ENCODE measurements at places on chromosomes 5 and 9.

DNA sequence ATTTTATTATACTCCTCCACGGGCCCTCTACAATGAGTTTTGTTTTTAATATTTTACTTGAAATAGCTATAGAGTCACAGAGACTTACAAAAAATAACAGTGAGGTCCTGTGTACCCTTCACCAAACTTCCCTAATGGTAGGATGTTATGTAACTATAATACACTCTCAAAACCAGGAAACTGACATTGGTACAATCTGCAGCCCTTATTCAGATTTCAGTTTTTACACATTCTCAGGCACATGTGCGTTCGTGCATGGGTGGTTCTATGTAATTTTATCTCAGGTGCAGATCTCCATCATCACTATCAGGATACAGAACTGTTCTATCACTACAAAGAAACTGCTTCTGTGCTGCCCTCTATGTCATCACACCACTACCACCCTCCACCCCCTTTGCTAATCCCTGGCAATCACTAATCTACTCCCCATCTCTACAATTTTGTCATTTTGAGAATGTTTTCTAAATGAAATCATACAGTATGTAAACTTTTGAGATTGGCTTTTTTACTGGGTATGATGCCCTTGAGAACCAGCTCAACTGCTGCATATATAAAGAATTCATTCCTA lies 16.4 kb downstream of the RAB14 start:
- no peak for DNase-seq

GRCh38 chr5:73531356-73531755 lies 33.1 kb downstream of the BTF3 start:
- DNase-seq: no peak

DNA sequence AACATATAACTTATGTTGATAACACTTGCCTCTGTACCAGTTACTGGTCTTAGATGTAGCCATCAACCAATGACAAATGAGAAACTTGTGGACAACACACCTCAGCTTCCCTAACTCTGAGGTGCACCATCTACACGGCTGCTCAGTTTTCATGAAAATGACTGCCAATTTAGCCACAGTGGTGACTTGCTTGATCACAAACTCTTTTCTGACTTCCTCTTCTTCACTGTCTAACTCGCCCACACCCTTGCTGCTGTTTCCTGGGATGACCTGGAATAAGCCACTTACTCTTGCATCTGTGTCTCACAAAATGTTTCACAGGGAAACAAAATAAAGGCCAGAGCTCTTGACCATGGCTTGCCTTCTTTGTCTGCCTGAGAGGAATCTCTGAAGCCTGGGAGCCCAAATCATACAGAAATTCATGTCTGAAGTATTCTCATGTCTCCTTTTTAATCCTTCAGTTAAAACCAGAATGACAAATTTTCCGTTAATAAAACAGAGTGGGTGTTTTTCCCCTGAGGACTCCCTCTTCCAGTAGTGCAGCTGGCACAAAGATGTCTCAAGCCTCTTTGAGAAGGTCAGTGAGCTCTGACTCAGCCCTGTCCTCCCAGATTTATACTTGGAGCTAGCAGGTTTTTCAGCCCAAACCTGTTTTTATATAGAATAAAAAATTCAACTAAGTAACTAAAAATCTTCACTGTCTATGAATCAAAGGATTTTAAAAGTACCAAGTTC lies 126.5 kb upstream of the PAM start:
- no peak for DNase-seq

DNA sequence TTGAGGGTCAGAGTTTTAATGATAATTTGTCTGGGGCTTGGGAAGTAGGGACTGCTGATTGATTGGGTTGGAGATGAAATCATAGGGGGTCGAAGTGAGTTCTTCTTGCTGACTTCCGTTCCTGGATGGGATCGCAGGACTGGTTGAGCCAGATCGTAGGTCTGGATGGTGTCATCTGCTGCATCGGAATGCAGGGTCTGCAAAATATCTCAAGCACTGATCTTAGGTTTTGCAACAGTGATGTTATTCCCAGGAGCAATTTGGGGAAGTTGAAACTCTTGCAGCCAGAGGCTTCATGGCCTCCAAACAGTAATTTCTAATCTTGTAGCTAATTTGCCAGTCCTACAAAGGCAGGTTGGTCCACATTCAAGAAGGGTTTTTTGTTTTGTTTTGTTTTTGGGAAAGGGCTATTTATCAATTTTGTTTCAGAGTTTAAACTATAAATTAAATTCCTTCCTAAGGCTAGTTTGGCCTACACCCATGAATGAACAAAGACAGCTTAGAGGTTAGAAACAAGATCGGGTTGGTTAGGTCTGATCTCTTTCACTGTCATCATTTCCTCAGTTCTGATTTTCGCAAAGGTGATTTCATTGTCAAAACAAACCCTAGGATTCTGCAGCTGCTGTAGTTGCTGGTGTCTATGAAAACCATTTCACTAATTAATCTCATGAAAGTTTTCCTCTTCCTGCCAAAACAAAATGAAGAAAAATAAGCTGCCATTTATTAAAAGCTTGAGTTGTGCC lies 388.0 kb downstream of the TMEM232 start:
- no peak for DNase-seq

DNA sequence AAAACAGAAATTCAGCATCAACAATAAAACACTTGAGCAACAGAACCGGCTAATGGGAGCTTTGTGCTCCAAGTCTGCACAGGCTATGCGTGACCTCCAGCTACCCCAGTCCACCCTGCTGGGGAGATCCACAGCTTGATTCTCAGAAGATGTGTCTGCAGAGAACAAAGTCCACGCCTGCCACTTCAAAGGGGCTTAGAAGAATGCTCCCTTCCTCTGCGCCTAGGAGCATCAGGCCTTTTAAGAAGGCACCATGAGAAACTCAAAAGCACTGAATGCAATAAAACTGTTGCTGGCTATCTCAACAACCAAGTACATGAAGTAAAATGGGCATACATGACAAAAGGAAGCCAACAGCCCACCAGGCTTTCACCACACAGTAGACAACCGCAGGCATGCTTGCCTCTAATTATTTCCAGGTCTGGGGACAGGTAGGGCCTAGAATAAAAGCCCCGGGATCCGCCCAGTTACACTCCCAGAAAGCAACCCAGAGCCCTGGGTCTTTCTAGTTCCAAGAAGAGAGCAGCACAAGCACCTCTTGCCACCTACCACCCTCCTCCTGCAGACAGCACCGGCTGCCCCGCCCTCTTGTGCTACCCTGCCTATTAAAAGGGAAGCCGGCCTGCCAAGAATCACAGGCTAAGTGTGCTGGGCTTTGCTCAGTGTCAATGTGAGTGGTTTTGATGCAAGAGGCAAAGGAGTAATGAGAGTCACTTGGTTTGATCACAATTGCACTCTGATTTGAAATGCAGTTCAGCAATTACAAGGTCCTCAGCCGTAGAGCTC lies 123.2 kb downstream of the SPOCK1 start:
- DNase-seq: no peak

DNA sequence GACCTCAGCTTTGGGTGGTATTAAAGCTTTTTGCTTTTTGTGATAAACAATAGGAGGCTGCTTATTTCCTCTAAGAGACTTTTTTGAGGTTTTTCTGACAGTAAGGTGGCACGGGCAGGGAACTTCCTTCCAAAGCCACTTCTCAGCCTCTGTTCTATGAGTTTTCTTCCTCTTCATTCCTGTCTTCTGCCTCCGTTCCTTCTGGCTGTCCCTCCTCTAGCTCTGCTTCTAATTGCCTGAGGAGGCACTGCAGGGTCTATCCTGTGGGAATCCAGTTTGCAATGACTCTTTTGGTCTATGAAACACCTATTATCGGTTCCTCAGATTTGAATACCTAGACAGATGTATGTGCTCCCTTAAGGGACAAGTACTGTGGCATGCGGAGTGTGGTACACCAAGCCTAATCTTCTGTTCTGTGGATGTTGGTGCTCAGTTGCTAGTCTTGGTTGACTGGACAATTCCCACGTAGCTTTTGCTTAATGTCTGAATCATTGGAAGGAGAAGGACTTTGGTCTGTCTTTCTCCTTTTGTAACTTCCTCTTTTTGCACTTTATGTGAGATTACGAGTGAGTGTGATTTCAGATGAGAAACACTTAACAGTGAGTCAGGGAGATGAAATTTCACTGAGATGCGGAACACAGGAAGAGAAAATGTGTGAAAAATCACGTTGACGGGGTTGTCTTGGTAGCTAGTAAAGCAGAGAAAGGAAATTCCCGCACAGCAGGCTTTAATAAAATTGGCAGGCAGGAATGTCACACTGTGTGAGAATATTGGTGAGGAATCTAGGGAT lies 305.2 kb downstream of the EFNA5 start:
- no peak for DNase-seq

GRCh38 chr5:159156426-159157238 lies 52.7 kb downstream of the RNF145 start:
- no peak for DNase-seq

GRCh38 chr5:2393556-2393955 lies 357.9 kb downstream of the IRX2 start:
- no peak for DNase-seq

DNA sequence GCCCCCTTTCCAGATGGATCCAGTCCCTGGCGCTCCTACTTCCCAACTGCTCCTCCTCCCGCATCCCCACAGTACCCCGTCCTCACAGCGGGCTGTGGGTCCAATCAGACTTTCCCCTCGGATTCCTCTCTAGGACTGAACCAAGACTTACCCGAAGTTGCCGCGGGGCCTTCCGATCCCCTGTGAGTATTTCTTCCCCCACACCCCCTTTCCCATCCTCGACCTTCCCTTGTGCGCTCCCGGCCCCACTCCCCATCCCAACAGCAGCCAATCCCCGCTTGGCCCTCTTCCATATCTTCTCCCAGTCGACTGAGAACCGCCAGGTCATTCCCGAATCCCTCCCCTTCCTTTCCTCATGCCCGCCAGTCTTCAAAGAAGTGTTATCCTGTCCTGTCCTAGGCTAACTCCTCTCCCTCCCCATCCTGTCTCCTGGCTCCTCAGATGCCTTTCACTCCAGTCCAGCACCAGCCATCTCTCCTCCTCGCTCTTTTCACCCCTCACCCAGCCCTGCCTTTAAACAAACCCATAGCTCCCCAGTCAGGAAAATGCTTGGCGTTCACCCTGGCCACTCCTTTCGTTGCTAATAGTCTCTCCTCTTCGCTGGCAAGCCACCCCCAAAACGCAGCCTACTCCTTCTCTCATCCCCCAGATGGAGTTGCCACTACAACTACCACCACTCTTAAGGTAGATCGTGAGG lies 646 bp downstream of the SWI5 start:
- no peak for DNase-seq

DNA sequence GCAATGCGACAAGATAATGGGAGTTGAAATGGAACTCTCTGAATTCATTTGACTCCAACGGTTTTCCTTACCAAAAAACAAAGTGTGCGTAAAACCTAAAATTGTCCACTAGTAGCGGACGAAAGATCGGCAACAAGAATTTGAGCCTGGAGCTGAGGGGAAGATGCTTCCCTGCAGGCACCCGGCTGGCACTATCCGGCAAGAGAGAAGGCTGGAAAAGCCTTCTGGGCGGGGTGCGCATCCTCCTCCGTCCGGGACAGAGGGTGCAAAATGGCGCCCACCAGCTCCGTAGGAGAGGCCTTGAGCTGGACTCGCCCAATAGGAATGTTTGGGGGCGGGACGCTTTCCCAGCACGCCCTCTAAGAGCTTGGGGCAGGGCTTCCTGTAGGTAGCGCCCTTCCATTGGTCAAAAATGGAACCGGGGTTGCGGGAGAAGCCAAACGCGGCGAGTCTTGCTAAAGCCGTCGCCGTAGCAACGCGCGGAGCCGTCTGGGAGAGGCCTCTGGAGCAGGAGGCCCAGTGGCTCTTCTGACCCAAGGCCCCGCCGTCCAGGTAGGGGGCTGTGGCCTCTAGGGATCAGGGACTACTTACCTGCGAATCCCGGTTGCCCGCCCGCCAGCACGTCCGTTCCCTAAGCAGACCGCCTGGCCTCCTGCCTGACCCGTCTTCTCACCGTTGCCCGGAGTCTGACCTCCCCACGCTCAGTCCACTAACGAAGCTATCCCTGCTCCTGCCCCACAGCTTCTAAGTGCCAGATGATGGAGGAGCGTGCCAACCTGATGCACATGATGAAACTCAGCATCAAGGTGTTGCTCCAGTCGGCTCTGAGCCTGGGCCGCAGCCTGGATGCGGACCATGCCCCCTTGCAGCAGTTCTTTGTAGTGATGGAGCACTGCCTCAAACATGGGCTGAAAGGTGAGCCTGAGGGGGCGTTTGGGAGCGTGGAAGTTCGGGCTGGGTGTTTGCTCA lies 9.2 kb downstream of the RUFY1 start:
- DNase-seq: peak; percentile 79

DNA sequence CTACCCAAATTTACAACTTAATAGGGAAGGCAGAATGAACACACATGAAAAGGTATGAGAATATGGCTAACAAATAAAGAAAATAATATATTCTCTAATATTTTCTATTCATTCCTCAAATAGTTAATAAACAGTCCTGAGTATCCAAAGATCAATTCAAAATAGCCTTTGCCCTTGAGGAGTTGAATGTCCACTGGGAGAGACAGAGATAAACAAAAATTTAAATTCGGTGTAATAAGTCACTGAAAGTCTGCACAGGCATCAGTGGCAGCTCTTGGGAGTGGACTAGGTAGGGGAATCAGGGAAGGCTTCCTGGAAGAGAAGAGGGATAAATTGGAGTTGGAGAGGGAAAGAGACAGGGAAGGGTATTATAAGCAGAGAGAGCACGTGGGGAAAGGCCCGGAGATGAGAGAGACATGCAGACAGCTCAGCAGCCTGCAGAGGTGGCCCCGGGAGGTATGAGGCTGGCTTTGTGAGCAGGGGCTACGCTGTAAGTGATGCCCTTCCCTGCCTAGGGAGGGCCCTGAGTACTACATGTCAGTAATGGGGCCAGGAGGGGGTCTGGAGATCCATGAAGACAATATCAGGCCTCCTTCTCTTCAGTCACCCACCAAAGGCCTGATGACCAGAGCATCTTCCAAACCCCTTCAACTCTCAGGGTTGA lies 137.1 kb downstream of the PDE8B start:
- DNase-seq: no peak

GRCh38 chr5:154352960-154353548 lies 92.7 kb upstream of the SAP30L start:
- DNase-seq: no peak

DNA sequence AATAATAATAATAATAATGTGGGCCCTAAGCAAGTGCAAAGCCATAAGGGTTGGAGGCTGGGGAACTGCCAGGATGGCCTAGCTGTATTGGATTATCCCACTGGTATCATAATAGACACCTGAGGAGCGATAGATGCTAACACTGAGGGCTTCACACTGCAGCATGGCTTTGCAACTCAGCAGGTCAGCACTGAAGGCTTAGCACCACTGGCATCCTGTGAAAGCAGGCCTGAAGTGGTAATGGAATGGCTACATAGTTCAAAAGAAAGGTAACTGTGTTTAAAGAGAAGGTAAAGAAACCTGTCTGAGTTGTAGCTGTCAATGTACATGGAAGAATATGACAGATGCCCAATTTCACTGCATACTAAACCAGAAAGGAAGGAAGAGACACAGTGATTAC lies 359.0 kb downstream of the OSTF1 start:
- no peak for DNase-seq

All from activated CD8-positive, alpha-beta memory T cell treated with anti-CD3 and anti-CD28 coated beads for 1 hour (primary cell).